ENCODE measurements at places on chromosomes 2 and 18.

GRCh38 chr2:160097326-160097725, 34.9 kb upstream of the PLA2R1 start:
- DNase-seq = no peak

DNA sequence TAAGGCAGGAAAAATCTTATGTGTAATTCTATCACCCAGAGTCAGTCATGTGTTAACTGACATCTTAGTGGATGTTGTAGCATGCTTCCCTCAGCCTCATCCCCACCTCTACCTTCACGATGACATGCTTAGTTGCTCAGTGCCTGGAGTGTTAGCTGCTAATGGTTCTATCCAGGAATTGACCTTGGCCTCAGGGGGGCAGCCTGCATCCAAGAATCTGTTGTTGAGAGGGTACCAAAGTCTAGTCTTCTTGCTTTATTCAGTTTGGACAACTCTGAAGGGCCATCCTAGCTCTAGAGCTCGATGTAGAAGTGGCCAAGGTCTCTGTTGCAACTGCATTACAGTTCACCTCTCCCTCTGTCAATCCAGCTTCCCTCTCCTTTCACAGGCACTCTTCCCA, 61.2 kb downstream of the ACYP2 start:
- DNase-seq = no peak

- no peak for DNase-seq
These were observed 84.5 kb upstream of the RBBP8 start for GRCh38 chr18:22848615-22849014.

- DNase-seq = no peak
These were observed 19.4 kb downstream of the KLHL29 start for GRCh38 chr2:23404426-23404825.

GRCh38 chr18:9106094-9106493, 3.6 kb downstream of the NDUFV2 start:
- no peak for DNase-seq

- DNase-seq = no peak
These were observed 265.6 kb downstream of the ANAPC1 start for GRCh38 chr2:111618226-111618977.

DNA sequence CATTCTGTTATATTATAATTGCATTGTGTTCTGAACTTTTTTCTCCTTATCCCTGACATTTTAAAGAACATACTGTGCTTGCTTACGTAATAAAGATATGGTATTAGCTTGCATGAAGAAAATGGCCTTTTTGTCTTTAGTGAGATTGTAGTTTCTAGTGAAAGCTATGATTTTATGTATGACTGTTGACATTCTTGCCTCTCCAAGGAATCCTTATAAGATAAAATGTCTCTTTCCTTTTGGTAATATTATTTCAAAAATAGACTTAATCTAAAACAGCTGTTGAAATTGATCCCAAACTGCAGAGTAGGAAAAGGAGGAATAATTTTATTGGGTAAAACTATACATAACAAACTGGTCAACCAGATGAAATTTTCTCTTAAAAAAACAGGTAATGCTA, 40.8 kb upstream of the CCDC102B start:
- no peak for DNase-seq

- peak; percentile 20 for DNase-seq
These were observed 425 bp downstream of the ASB3 start for GRCh38 chr2:53786352-53786704.

DNA sequence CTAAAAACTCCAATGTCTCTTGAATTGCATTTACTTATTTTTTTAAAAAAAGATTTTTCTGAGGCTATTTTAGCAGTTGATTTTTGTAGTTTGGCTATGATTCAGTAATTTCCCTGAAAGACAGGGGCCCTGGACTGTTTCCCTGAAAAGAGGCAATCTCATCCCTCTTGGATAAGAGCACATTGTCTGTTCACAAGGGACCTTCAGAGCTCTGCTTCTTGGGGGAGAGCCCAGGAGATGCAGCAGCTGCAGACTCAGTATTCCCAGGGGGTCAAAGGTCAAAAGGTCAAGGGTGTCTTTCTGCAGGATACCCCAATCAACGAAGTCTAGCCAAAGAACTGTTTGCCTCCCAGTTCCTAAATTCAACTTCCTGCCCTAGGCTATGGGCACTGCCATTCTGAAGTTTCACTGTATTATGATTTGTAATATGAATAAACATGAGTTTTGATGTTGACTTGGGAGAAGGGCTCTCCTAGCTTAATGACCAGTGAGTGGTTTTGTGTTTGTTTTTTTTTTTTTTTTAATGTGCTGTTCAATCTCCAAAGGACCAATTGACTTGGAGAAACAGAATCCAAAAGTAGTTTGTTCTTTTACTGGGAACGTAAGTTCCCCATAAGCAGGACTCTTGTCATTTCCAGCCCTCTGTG, 157.0 kb upstream of the SERPINE2 start:
- no peak for DNase-seq

DNA sequence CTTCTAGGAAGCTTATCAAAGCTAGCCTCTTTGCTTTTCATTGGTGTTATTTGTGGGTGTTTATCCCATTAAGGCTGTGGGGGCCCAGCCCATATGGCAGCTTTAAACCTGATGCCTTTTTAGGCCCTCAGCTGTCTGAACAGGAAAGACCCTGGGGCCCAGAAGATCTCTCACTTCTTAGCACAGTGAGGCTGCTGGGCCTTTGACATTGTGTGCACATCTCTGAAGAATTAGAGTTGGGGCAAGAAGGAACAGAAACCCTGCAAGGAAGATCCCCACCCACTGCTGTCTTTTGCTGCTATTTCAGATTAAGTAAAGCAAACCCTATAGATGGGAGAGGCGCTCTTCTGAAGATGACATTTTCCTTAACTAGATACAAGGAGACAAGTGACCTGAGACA, 250.0 kb downstream of the SMAD2 start:
- no peak for DNase-seq

DNA sequence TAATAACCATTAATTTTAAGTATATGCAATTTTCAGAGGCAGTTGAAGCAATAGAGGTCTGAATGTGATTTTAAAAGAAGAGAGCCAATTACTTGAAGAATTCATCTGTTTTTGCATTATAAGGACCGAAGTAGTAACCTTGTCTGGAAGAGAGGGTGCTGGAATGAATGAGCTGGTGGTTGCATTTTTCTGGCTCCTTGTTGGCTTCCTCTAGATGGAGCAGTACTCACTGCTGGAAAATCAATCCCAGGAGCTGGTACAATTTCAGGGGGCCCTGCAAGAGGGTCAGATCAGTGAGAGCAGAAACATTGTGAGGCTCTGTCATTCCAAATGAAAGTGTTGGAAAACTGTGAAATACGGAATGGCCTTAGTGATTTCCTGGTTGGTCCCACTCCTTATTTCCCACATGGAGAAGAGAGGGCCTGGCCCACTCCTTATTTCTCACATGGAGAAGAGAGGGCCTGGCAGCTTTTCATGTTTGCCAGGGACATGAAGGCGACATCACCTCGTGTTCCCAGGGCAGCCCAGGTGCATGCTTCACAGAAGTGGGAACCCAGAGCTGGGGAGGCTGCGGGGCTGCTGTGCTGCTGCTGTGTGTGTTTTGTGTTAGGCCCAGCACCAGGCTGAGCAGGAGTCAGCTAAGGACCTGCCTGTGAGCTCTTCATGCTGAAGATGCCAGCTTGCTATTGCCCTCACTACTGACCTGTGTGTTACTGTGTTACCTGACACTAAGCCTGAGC, 197.4 kb downstream of the SNTG2 start:
- no peak for DNase-seq

DNA sequence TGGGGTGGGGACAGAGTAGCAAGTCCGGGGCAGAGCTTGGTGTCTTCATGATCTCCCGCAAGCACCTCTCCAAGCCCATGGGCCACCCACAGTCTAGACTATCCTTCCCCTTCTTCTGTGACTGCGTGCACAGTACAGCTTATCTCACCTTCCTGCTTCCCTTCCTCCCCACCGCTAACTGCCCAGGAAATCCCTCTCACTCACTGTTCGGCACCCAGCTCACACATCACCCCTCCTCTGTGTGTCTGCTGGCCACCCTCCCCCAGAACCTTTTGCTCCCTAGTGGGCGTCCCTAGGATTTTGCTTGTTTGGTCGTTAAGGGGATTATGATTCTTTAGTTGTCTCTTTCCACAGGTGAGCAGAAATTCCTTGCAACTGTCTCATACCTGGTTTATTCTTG, 31.5 kb upstream of the SMAD7 start:
- no peak for DNase-seq

DNA sequence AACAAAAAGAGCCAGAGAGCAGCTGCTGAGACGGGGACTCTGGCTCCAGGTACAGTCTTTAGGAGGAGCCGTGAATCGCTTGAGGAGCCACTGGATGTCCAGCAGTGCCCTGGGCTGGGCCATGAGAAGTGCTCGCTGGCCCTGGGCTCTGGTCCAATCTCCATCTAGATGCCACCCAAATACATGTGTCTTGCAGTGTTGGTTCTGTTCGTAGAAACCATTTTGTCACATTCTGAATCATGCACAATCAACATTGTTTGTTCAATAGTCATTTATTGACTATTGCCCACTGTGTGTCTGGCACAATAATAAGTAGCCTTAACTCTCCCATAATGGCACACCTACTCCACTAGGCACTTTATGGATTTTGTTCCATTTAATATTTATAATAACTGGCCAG, 26.1 kb downstream of the TYMS start:
- DNase-seq = no peak

DNA sequence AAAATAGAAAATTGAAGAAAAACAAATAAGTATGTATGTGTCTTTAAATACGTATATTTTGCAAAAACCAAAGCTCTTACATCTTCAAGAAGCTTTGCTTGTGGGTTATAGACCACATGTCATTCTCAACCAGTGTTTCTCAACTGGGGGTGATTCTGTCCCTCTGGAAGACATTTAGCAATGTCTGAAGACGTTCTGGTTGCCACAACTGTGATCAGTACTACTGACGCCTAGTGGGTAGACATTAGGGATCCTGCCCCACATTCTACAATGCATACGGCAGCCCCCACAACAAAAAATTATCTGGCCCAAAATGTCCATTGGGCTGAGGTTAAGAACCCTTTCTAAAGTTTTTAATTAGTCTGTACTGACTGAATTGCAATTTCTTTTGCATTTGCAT, 48.4 kb downstream of the UNC50 start:
- no peak for DNase-seq

GRCh38 chr2:232030229-232030628, 68.7 kb downstream of the DIS3L2 start:
- DNase-seq = no peak

DNA sequence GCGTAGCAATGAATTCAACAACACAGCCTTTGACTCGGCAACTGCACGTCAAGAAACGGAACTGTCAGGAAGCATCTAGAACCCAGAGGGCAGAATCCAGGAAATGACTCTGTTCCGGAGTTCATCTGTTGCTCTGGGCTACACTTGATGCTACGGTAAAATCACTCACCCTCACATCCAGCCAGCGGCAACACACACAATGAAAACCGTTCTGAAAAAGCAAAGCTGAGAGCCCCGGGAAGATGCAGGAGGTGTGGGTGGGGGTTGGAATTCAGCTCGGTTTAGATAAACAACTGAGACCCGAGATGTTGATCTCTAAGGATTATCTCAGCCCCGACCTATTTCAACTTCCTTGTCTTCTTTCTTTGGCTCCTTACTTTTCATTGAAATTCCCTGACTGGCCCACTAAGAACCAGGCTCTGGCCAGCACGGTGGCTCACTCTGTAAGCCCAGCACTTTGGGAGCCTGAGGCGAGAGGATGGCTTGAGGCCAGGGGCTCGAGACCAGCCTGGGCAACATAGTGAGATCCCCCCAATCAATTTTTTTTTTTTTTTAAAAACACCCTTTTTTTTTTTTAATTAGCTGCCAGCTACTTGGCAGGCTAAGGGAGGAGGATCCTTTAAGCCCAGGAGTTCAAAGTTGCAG, 13.3 kb upstream of the RAB17 start:
- DNase-seq = peak; percentile 26

DNA sequence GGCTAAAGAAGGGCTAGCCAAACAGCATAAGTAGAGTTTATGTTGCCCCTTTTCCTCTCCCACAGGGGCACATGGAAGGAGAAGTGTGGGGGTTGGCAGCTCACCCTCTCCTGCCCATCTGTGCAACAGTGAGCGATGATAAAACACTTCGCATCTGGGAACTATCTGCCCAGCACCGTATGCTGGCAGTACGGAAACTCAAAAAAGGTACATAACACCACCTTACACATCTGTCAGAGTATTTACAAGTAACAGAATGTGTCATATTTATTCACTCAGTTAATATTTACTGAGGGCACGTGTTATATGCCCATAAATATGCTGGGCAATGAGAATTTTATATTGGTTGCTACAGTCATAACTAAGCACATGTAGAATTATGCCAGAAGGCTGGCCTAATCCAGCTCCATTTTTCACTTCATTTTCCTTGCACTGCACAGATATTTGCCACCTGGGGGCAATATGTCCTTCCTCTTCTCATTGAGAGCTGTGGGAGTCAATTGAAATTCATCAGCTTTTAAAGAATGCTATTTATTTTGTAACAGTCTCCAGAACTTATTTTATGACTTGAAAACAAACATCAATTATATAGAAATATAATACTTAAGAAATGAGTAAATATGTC, 150.6 kb downstream of the RTN4 start:
- no peak for DNase-seq

DNA sequence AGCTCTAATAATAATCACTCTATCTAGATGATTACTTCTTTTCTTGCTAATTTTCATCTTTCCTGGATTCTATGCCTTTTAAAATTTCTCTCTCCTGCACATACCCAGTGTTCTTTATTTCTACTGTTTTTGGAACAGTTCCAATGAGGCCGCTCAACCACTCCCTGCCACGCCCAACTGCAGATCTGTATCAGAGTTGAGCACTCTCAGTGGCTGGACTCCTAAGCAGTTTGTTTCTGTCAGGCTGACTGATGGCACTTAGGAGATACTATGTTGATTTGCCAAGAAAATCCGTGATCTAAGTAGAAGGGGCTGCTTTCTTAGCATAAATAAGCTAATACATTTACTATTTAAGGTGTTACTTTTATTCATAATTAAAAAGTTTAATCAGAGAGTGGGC, 192.8 kb downstream of the ARHGAP15 start:
- DNase-seq = no peak

DNA sequence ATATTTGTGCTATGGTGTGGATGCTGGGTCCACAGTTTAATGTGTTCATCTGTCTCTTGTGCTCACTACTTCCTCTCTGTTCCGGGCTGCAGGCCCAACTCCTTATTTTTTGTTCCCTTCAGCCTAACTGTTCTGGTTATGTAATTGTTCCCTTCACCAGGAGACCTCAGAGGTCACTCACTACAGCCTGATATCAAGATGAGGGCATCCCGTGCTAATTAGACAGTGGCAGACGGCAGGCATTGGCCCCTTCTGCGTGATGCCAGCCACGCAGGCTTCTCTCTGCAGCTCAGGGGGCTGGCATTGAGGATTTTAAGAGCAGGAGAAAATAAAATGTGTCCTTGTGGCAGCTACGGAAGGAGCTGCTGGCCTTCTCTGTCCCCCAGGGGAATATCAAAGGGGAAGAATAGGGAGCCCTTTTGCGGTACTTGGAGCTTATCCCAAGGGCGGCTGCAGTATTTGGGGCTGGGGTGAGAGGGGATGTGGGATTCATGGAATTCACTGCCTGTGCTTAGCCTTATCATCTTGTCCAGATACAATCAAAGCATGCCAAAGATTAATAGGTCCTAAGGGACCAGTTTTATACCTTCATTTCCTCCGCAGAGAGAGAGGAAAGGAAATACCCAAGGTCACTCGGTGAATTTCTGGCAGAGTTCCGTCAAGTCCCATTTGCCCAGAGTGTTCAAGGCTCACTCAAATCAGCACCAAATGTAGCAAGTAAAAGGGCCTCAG, 53.3 kb upstream of the TRIB2 start:
- DNase-seq = no peak

All from activated CD4-positive, alpha-beta T cell treated with anti-CD3 and anti-CD28 coated beads, Interleukin-2, amount 50 U/mL, for 48 hours (primary cell).